ENCODE measurements at places on chromosomes 3 and 15.

DNA sequence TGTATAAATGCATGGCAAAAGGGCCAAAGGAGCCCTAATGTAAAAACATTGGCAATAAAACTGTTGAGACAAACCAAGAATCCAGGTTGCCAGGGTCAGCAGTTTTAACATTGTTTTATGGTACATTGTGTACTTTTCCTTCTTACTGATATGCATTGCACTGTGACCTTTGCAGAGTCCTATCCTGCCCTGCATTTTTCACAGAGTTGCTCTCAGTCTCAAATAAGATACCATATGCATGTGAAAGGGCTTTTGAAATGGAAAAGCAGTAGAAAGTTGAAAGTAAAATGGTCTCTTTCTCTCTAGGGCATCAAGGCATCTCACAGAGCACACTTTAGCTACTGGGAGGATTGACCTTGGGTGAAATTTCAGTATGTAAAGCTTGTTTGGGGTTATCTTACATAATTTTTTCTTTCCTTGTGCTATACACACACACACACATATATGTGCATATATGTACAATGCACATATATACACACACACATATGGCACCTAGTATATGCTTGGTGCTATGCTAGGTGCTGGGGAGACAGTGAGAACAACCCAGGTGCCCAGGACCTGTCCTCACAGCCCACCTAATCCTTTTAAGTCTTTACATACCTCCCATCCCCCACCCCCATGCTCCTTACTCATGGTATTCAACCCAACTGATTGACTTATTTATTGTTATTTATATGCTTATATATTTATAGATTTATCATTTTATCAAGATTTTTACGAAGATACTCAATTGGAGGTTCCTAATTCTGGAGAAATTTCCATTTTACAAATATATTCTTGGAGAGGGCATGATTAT lies 1.2 kb upstream of the PPP2R3A start:
- no peak for DNase-seq

DNA sequence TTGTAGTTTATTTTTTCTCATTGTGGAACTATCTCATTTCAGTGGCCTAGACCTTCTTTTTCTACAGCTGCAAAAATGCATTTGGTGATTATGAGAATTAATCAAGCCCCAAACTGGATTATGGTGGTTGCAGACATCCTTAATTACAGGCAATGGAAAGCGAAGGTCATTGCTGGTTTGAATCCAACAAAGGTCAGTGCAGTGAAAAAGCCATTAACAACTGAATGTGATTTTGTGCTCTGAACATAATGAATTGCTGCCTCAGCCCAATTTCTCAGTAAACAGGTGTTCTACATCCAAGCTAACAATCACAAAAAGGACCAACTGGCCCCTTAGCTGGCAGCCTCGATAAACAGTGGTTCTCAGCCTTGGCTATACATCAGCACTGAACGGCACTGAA lies 260.1 kb upstream of the DPPA4 start:
- no peak for DNase-seq

DNA sequence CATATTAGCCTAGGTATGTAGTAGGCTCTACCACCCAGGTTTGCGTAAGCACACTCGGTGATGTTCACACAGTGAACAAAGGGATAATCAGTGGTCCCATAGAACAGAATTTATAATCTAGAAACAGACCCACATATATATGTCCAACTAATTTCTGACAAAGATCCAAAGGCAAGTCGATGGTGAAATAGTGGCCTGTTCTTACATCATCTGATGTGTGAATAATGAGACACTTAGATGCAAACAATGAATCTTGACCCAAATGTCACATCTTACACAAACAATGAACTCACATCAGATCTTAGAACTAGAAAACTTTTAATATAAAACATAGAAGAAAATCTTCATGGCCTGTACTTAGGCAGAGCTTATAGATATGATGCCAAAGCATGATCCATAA lies 17.6 kb upstream of the TM2D3 start:
- no peak for DNase-seq

DNA sequence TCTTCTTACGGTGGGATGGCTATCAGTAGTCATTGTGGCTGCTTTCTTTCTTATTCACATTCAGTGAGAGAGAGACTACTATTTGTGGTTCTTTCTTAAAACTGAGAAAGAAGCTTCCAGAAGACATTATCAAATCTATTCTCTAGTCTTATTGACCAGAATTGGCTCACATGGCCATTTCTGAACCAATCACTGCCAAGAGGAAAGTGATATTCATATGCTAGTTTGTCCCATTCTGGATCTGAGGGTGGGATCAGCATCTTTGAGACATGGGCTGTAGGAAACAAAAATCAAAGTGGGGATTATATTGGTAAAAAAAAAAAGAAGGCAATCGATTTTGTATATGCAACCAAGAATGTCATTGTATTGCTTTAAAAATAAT lies 106.4 kb upstream of the RASGRP1 start:
- no peak for DNase-seq

- DNase-seq: no peak
Measured at GRCh38 chr15:63999177-63999576, 47.1 kb downstream of the DAPK2 start.

DNA sequence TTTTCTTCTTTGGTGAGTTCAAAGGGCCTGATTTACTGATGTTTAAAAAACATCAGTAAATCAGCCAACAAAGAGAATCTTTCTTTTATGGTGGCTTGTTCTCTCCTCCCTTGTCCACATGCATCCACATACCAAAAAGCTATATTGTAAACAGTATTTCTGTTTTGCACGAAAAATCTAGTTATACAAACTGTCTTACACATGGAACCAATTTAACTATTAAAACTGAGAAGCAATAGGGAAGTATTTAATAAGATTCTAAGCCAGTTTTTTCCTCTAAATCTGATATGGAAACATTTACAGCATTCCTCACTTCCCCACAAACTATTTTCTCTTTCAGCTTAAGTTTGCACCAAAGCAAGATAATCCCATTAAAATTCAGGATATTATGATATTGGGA lies 110.8 kb upstream of the ICE2 start:
- no peak for DNase-seq

- DNase-seq: no peak
Measured at GRCh38 chr3:172300187-172300586, 148.1 kb downstream of the GHSR start.

Data from RPMI8226 (cell line).